ENCODE measurements at places on chromosomes 2 and 18. TPM values are rescaled to one million over a fixed set of nuclear protein-coding genes. Genes with fewer than 3 reads are reported as not detected.
A peak's percentile ranks its signal among the peaks of the same experiment; 100 is the strongest.

DNA sequence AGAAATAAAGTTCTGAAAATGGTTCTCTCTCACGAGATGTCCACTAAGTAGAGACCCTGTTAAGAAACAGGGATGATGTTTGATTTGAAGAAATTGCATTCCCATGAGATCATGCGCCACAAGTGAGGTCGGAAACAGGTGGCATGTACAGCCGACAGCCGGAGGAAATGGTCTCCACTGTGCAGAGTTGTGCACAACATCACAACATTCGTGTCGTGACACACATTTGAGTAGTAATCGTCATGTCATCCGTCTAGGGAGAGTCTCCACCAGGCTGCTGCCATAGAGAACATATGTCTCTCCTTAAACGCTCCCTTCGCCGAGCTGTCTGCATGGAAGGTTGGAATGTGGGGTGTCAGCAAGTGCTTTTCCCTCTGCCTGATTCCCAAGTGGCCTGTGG is 84.7 kb downstream of the ASAP2 start:
- H3K27me3 ChIP-seq: no peaks in the 10 kb centered on the region
- no peaks in the 10 kb centered on the region for H3K36me3 ChIP-seq
- DNase-seq: no peak
- no peak overlapping the region for H3K27ac ChIP-seq

The RNF125 gene
- total RNA-seq: 9.2 TPM

GRCh38 chr2:9086465-9086864 is 83.0 kb upstream of the MBOAT2 start:
- H3K4me1 ChIP-seq: no peaks in the 10 kb centered on the region
- no peak for DNase-seq
- H3K36me3 ChIP-seq: no peaks in the 10 kb centered on the region
- no peak overlapping the region for H3K4me3 ChIP-seq

DNA sequence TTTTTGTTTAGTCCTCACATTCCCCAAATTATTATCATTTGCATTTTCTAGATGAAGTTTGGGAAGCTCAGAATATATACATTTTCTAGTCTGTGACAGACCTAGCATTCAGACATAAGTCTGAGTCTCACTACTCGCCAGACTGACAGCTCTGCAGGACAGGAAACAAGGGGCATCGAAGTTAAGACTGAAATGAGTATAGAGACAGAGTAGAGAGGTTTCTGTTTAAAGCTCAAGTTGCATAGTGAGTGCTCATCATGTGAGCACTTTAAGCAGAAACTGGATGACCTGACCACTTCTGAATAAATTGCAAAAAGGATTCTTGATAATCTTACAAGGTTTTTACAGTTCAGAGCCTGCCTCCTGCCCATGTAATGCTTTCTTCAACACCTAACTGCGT is 1.1 kb downstream of the HADHB start:
- no peak overlapping the region for H3K27ac ChIP-seq
- DNase-seq: no peak
- no peaks in the 10 kb centered on the region for H3K27me3 ChIP-seq
- H3K4me1 ChIP-seq: peaks cover 27% of the 10 kb centered on the region

- no peaks in the 10 kb centered on the region for H3K27me3 ChIP-seq
- no peak for DNase-seq
- no peak overlapping the region for H3K27ac ChIP-seq
- no peaks in the 10 kb centered on the region for H3K36me3 ChIP-seq
Observed at GRCh38 chr18:35564795-35565453, 16.6 kb upstream of the GALNT1 start.

- no peak for DNase-seq
- no peaks in the 10 kb centered on the region for H3K36me3 ChIP-seq
- H3K4me3 ChIP-seq: no peak overlapping the region
Observed at GRCh38 chr18:35027206-35027605, 14.0 kb upstream of the MAPRE2 start.

DNA sequence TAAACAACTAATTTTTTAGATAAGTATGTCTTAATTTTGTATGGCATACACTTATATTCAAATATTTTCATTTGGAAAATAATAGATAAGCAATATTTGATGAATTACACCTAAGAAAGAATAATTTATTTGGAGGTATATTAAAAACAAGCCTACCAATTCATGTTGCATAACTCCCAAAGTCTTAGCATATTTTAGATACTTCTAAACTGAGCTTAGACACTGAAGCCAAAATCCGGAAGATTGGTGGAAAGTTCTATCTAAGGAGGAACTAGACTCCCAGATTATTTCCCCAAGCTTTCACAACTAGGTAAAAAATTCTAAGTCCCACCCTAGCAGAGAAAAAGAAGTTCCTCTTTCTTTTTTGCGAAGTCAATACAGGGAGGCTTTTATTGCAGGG is 221.0 kb upstream of the MMADHC start:
- no peaks in the 10 kb centered on the region for H3K36me3 ChIP-seq
- H3K27me3 ChIP-seq: no peaks in the 10 kb centered on the region
- H3K27ac ChIP-seq: no peak overlapping the region

DNA sequence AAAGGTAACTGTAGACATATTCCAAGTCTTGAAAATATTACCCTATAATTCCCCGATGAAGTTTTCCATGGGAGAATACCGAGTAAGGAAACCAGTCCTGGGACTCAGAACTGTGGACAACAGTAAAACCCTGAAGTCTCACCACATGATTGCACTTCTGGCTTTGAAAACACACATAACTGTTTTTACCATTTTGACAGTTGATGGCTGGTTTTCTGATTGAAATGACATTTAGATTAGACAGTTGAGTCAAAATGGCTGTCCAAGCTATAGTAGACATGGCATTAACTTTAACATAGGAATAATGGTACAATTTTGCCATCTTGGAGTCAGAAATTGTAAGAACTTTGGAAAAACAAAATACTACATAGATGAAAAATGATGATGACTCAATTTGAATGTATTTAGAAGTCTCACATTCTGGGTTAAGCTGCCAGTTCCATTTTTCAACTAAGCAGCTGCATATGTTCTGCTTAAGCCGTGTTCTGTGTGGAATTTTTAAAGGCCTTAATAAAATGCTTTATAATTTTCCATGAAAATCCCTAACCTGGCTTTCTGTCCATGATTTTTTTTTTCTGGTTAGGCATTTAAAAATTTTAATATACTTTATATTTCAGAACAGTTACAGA is 38.3 kb upstream of the WIPF1 start:
- no peak overlapping the region for H3K4me3 ChIP-seq
- H3K36me3 ChIP-seq: no peaks in the 10 kb centered on the region
- no peaks in the 10 kb centered on the region for H3K27me3 ChIP-seq
- H3K27ac ChIP-seq: no peak overlapping the region
- DNase-seq: no peak

GRCh38 chr2:171081649-171082111 is 79.0 kb downstream of the TLK1 start:
- no peak overlapping the region for H3K4me3 ChIP-seq
- no peaks in the 10 kb centered on the region for H3K27me3 ChIP-seq
- no peak overlapping the region for H3K27ac ChIP-seq
- peaks cover 4% of the 10 kb centered on the region for H3K36me3 ChIP-seq
- DNase-seq: no peak
- no peaks in the 10 kb centered on the region for H3K4me1 ChIP-seq

GRCh38 chr2:172985139-172985892 is 90.3 kb upstream of the MAP3K20 start:
- peaks cover 6% of the 10 kb centered on the region for H3K4me1 ChIP-seq
- H3K36me3 ChIP-seq: peaks cover 2% of the 10 kb centered on the region
- no peak for DNase-seq
- H3K27me3 ChIP-seq: no peaks in the 10 kb centered on the region
- peak overlapping the region; percentile 68 for H3K27ac ChIP-seq
- no peak overlapping the region for H3K4me3 ChIP-seq

DNA sequence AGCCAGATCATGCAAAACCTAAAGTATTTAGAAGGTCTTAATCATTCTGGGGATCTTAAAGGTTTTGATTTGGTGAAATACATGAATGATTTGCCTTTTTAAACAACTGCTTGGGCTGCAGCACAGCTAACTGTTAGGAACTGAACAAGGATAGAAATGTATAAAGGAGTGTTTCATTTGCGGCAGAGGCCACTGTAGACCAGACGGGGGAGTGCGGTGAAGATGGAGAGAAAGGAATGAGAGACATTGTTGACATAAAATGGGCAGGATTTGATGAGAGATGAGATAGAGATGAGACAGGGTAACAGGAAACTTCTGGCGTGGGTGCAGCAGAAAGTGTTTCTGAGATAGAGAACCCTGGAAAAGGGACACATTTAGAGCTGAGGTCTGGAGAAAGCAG is 308.1 kb downstream of the TMX3 start:
- no peaks in the 10 kb centered on the region for H3K27me3 ChIP-seq
- no peak overlapping the region for H3K4me3 ChIP-seq
- no peak for DNase-seq
- H3K4me1 ChIP-seq: no peaks in the 10 kb centered on the region

The PIGN gene
- total RNA-seq: 62.5 TPM

The EXOC6B gene
- 20.9 TPM for total RNA-seq

DNA sequence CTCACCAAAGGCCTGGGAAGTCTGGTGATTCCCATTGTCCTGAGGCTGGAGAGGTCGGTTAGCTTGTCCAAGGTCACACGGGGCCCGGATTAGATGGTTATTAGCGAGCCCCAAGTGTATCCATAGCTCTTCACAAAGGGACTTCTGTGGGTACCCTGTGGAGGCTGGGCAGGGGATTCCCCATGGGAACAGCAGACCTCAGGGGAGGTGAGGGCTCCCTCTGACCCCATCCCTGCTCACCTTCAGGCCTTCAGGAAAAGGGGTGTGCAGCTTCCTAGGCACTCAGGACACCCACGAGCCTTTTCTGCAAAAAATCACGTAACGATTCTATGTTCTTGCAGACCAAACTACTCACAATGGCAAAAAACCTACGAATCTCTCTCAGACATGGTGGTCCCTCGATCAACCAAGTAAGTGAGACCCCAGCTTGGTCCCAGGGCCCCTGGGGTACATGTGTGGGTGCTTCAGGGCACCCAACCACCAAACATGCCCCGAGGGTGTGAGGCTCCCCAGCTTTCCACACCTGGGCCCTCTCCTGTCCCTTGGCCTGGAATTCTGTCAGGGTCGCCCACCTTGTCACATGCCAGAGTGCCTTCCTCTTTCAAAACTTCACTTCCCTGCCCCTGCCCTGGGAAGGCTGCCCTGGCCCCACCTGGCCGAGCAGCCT is 40.3 kb downstream of the PDIA6 start:
- H3K27ac ChIP-seq: no peak overlapping the region
- no peak overlapping the region for H3K4me3 ChIP-seq
- no peak for DNase-seq
- H3K27me3 ChIP-seq: no peaks in the 10 kb centered on the region
- peaks cover 8% of the 10 kb centered on the region for H3K4me1 ChIP-seq

GRCh38 chr2:67709835-67710234 is 312.7 kb downstream of the ETAA1 start:
- H3K4me1 ChIP-seq: no peaks in the 10 kb centered on the region
- H3K36me3 ChIP-seq: no peaks in the 10 kb centered on the region
- no peaks in the 10 kb centered on the region for H3K27me3 ChIP-seq

The IL36G gene
- total RNA-seq: 0.26 TPM

- H3K36me3 ChIP-seq: no peaks in the 10 kb centered on the region
- DNase-seq: no peak
- H3K4me3 ChIP-seq: no peak overlapping the region
- H3K4me1 ChIP-seq: no peaks in the 10 kb centered on the region
Observed at GRCh38 chr18:68387246-68387645, 327.7 kb downstream of the TMX3 start.

GRCh38 chr2:161131074-161131680 is 29.1 kb upstream of the TANK start:
- no peak overlapping the region for H3K27ac ChIP-seq
- H3K27me3 ChIP-seq: no peaks in the 10 kb centered on the region
- no peaks in the 10 kb centered on the region for H3K4me1 ChIP-seq

GRCh38 chr18:77103187-77103850 is 29.3 kb downstream of the MBP start:
- no peaks in the 10 kb centered on the region for H3K36me3 ChIP-seq
- no peak overlapping the region for H3K4me3 ChIP-seq
- peaks cover 62% of the 10 kb centered on the region for H3K27me3 ChIP-seq
- H3K4me1 ChIP-seq: peaks cover 11% of the 10 kb centered on the region

DNA sequence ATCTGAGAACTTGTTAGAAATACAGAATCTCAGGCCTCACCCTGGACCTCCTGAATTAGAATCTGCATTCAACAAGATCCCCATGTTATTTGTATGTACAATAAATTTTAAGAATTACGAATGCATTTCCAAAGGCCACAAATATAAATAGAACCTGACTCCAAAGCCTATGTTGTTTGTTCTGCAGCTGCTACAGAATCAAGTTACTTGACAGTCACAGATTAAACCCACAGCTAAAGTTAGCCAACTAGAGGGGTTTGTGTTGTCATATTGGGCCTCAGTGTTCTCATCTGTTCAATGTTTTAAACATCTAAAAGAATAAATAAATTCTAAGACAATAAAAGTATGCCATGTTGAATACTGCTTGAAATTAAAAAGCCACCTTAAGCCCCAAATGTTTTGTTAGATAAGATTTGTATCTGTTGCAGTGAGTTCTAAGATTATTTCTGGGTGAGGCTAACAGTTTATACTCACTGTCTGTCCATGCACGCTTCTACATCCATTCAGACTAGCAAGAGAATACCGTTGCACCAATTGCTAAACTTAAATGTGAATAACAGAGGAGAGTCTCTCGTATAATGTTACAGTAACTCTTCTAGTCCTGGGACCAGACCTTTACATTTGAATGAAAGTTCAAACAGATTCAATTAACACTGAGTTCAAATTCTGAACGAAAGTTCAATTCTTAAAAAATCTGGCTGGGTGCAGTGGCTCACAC is 200.4 kb downstream of the MEMO1 start:
- DNase-seq: no peak
- H3K27ac ChIP-seq: no peak overlapping the region
- no peak overlapping the region for H3K4me3 ChIP-seq
- H3K4me1 ChIP-seq: no peaks in the 10 kb centered on the region

The ALPP gene
- total RNA-seq: 25.8 TPM

DNA sequence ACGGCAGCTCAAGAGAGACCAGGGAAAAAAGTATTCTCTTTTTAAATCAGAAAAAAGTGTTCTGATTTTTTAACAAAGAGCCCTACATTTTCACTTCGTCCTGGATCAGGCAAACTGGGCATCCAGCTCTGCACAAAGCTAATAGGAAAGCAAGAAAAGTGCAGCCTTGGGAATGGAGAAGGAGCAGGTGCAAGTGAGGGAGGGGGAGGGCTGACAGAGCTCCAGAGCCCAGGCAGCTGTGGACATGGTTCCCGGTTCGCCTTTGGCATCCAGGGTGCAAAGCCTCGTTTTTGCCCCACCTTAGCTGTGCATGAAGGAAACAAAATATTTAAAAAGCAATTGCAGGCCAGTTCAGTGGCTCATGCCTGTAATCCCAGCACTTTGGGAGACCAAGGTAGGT is 82.2 kb downstream of the FAM124B start:
- no peak overlapping the region for H3K4me3 ChIP-seq
- no peak for DNase-seq
- H3K27ac ChIP-seq: no peak overlapping the region
- no peaks in the 10 kb centered on the region for H3K36me3 ChIP-seq
- no peaks in the 10 kb centered on the region for H3K4me1 ChIP-seq

The RAMP1 gene
- total RNA-seq: 10.5 TPM

GRCh38 chr2:27209621-27210401 is 2.0 kb upstream of the ATRAID start:
- no peaks in the 10 kb centered on the region for H3K27me3 ChIP-seq
- no peak overlapping the region for H3K4me3 ChIP-seq
- DNase-seq: no peak
- H3K27ac ChIP-seq: no peak overlapping the region
- H3K4me1 ChIP-seq: peaks cover 11% of the 10 kb centered on the region

- H3K36me3 ChIP-seq: no peaks in the 10 kb centered on the region
- no peak overlapping the region for H3K4me3 ChIP-seq
- no peak for DNase-seq
- no peaks in the 10 kb centered on the region for H3K4me1 ChIP-seq
- no peak overlapping the region for H3K27ac ChIP-seq
Observed at GRCh38 chr2:184041077-184041476, 557.3 kb upstream of the ZNF804A start.
